ENCODE measurements at places on chromosomes 13 and 19.

GRCh38 chr19:9839415-9839814 lies 4.3 kb downstream of the PIN1 start:
- H3K27ac ChIP-seq, result no peak overlapping the region
- DNase-seq, result no peak
- H3K4me1 ChIP-seq, result peaks cover 14% of the 10 kb centered on the region
- peaks cover 55% of the 10 kb centered on the region for H3K36me3 ChIP-seq
- H3K27me3 ChIP-seq, result no peaks in the 10 kb centered on the region

- H3K4me1 ChIP-seq, result no peaks in the 10 kb centered on the region
- H3K36me3 ChIP-seq, result no peaks in the 10 kb centered on the region
- no peaks in the 10 kb centered on the region for H3K27me3 ChIP-seq
- H3K27ac ChIP-seq, result no peak overlapping the region
- no peak for DNase-seq
Observed at GRCh38 chr19:48283908-48284307, 14.0 kb downstream of the ZNF114 start.

DNA sequence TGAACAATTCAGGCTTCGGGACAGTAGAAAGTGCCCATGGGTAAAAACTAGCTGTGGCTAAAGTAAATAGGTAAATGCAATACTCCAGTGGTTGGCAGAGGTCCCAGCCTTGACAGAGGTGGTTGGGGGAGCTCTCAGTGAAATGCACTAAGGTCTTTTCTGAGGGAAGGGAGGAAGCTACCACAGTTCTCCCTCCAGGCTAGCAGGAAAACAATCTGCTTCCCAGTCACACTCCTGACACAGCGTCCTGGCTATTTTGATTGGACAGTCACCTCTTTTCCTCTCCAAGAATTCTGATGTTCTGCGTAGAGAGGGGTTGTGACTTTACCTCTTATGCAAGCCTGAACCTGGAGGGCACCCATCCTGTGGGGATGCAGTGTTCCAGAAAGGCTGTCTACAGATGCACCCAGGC lies 128.7 kb downstream of the CYSLTR2 start:
- DNase-seq, result no peak
- no peaks in the 10 kb centered on the region for H3K36me3 ChIP-seq
- H3K27ac ChIP-seq, result no peak overlapping the region

GRCh38 chr13:77516342-77516789 lies 19.1 kb upstream of the SCEL start:
- no peak for DNase-seq
- H3K4me1 ChIP-seq, result no peaks in the 10 kb centered on the region
- H3K4me3 ChIP-seq, result no peak overlapping the region
- no peaks in the 10 kb centered on the region for H3K36me3 ChIP-seq
- H3K27ac ChIP-seq, result no peak overlapping the region
- H3K27me3 ChIP-seq, result no peaks in the 10 kb centered on the region

DNA sequence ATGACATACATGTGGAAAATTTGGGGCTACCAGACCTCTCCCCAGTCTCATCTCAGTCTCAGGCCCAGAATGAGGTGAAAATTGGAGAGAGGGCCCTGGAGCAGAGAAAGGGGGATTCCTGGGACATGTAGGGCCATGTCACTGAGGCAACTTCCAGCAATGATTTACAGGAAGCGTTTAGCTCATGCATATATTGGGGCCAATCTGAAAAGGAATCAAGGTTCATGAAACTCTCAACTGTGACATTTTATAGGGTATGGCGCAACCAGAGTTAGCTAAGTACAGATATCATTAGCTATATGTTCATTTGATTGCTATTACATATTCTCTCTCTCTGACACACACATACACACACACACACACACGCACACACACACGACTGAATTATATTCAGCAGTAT lies 86.3 kb downstream of the RNASEH2B start:
- H3K27ac ChIP-seq, result no peak overlapping the region
- no peaks in the 10 kb centered on the region for H3K36me3 ChIP-seq

- H3K4me1 ChIP-seq, result peaks cover 8% of the 10 kb centered on the region
- no peaks in the 10 kb centered on the region for H3K36me3 ChIP-seq
- H3K27me3 ChIP-seq, result no peaks in the 10 kb centered on the region
- H3K27ac ChIP-seq, result no peak overlapping the region
Observed at GRCh38 chr13:51932231-51932630, 70.5 kb downstream of the CCDC70 start.

DNA sequence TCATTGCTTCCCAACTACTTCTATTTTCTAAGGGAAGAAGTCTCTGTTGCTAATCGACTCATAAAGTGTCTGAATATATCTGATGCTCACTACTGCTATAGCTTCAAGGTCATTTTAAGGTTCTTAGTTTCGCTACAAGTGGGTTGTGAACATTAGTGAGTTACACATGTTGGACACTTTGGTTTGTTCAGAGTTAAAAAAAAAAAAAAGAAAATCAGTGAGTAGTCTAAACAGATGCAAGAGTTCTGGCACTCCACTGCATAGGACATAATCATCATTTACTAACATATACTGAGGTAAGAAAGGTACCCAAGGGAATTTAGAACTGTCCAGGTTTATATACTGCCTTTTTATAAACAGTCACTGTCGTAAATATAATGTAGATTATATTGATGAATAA lies 108.8 kb downstream of the KLF12 start:
- no peak overlapping the region for H3K4me3 ChIP-seq
- no peaks in the 10 kb centered on the region for H3K27me3 ChIP-seq
- H3K36me3 ChIP-seq, result peaks cover 4% of the 10 kb centered on the region
- H3K4me1 ChIP-seq, result peaks cover 78% of the 10 kb centered on the region

GRCh38 chr19:46726551-46726950 lies 9.6 kb upstream of the PRKD2 start:
- H3K27me3 ChIP-seq, result no peaks in the 10 kb centered on the region
- no peak for DNase-seq
- H3K4me1 ChIP-seq, result peaks cover 9% of the 10 kb centered on the region

DNA sequence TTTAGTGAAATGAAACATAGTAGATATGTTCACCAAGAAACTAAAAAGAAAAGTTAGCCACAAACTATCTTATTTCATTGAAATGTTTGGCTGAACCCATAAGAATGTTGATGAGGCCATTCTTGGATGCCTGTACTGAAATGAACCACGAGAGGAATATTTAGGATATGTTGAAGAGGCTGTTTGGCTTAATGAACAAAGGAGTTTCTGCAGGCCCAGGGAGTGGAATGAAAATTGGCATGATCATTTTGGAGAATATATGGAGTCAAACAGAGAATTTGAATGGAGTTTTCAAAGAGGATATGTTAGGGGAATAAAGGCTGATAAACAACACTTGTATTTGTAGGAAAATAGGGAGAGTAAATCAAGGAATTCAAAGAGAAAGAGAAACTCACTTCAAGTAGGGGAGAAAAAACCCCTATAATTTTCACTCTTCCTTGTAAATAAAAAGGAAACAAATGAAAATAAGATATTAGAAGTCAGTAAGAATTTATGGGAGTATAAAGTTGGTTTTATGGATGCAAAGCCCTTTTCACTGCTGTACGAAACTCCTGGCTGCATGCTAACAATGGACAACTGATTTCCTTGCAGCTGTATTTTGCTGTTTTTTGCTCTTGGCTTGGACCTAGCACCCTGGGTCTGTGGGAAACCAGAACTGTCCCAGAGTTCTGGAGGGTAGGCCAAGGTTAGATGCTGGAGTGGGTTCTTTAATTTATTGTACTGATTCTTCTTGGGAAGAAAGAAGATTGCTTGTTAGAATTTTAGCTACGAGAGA lies 36.5 kb downstream of the KL start:
- no peak for DNase-seq
- no peaks in the 10 kb centered on the region for H3K4me1 ChIP-seq
- H3K27me3 ChIP-seq, result no peaks in the 10 kb centered on the region
- no peaks in the 10 kb centered on the region for H3K36me3 ChIP-seq
- H3K4me3 ChIP-seq, result no peak overlapping the region
- no peak overlapping the region for H3K27ac ChIP-seq

GRCh38 chr13:81199956-81200355 lies 859.0 kb upstream of the SPRY2 start:
- no peak overlapping the region for H3K27ac ChIP-seq
- no peaks in the 10 kb centered on the region for H3K27me3 ChIP-seq
- H3K4me3 ChIP-seq, result no peak overlapping the region

- H3K27me3 ChIP-seq, result no peaks in the 10 kb centered on the region
- no peaks in the 10 kb centered on the region for H3K36me3 ChIP-seq
- H3K27ac ChIP-seq, result no peak overlapping the region
- H3K4me1 ChIP-seq, result no peaks in the 10 kb centered on the region
Observed at GRCh38 chr13:37811441-37811840, 58.1 kb downstream of the TRPC4 start.
